ENCODE measurements at places on chromosomes 1 and 21.
A peak's percentile ranks its signal among the peaks of the same experiment; 100 is the strongest.

DNA sequence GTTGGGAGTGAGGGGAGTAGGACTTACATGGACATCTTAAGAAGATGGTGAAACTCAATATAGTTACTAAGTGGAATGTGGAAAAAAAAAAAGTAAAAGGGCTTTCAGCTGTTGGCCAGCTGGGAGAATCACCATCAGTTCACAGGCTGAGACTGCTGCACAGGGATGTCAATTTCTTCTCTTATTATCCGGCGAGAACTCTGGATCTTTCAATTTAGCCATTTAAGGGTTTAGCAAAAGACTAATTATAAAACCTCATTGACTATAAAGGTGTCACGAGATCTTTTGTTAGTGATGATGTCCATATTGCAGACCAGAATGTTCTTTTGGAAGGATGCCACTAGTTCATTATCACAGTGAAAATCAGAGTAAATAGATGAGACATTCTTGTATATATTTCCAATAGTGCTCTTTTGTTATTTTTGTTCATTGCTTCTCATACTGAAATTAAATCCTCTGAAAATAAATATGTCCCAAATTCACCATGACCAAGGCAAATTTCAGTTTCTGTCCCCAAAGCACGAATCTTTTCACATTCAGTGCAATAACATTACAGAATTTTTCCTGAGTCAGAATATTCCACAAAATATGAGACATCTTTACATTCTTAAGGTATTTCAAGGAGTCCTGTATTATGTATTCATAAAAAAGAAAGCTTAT, 266.1 kb downstream of the DNM3 start:
- no peak for DNase-seq

GRCh38 chr1:245207056-245207638, 52.4 kb downstream of the KIF26B start:
- DNase-seq, result no peak

GRCh38 chr1:220195701-220196100, 76.6 kb downstream of the RAB3GAP2 start:
- DNase-seq, result no peak

GRCh38 chr1:198560161-198560560, 19.7 kb upstream of the ATP6V1G3 start:
- DNase-seq, result no peak

GRCh38 chr1:22150923-22151322, 8.0 kb upstream of the WNT4 start:
- DNase-seq, result no peak

GRCh38 chr1:212554401-212554800, 54.2 kb upstream of the ATF3 start:
- no peak for DNase-seq

GRCh38 chr1:203686091-203686632, 59.5 kb downstream of the ATP2B4 start:
- DNase-seq, result no peak

- DNase-seq, result no peak
These were observed 296.3 kb downstream of the PTBP2 start for GRCh38 chr1:97017895-97018294.

- DNase-seq, result no peak
These were observed at the start of gene BMP8A for GRCh38 chr1:39491146-39491921. Gene BMP8A, plus strand, starts transcription at chr1:39491636. Its CDS starts 356 bp downstream, at chr1:39491992.

- DNase-seq, result no peak
These were observed 864.4 kb downstream of the USP25 start for GRCh38 chr21:16594191-16594590.

GRCh38 chr1:150579945-150580642, 684 bp upstream of the MCL1 start:
- DNase-seq, result no peak

DNA sequence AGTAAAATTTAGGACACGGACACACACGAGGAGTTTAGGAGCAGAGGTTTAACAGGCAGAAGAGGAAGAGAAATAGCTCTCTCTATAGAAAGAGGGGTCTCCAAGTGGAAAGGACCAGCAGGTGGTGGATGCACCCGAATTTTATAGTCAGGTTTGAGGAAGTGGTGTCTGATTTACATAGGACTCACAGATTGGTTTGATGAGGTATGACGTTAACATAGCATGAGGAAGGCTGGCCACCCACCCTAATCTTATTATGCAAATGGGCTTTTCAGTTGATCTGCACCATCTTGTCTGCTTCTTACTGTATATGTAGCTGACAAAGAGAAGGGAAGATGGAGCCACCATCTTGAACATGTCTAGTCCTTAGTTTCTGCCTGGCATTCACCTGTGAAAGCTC, 52.5 kb upstream of the RGS2 start:
- DNase-seq, result no peak

DNA sequence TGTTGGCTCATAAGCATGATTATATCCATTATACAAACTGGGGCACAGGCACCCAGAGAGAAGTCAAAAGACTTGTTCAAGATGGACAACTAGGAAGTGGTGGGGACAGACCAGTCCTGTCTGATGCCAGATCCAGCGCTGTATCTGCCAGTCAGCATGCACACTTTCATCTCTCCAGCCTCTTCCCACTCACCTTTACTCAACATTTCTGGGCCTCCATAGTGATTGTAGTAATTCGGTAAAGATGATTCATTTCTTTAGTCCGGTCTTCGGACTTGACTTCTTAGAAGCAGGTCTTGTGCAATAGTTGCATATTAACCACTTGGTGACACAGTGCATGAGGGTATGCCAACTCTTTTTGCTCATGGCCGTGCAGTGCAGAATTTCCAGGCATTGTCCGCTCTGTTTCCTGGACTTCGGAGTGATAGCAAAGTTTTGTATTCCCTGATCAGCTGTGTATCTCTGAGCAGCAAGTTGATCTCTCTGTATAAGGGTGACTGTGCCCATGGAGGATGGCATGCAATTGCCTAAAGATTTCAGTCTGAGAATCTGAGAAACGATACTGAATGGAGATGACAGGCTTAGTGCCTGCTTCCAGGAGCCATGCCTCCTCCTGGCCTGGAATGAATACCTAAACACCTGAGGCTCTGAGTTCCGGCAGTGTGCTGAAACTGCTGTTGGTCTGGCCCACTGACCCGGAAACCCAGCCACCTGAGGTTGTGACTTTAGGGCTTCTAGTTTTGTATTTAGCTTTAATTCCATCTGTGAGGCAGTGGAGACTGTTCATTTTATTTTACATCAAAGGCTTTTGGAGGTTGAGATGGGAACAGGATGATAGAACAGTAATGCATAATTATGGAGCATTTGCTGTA, 39.0 kb downstream of the GALNT2 start:
- no peak for DNase-seq

DNA sequence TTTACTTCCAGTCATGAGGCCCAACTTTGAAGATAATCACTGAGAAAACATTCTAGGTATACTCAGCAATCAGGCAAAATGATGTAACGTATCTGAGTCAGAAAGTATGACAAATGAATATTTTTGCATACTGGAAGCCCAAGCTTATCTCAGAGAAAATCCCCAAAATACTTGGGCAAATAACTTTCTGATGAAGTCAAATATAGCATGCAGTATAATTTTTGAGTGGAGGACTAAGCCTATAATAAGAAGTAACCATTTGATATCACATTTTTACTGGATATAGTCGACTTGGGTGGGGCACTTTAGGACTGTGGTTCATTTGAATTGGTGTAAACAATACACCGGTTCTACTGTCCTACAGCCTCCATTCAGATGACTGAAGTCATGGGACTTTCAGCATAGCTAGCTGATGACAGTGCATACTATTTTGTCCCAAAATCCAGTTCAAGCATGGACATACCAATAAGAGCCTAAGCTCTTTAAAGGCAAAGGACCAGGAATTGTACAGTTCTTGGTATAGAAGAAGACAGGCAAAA, 2.3 kb upstream of the GADD45A start:
- DNase-seq, result no peak

GRCh38 chr1:7404046-7404742, 366.9 kb upstream of the VAMP3 start:
- DNase-seq, result no peak

- DNase-seq, result no peak
These were observed 31.4 kb upstream of the COL6A1 start for GRCh38 chr21:45949928-45950739.

GRCh38 chr21:46549650-46550049, 55.2 kb downstream of the S100B start:
- no peak for DNase-seq

- no peak for DNase-seq
These were observed 176.4 kb downstream of the DHRS3 start for GRCh38 chr1:12441414-12442105.

DNA sequence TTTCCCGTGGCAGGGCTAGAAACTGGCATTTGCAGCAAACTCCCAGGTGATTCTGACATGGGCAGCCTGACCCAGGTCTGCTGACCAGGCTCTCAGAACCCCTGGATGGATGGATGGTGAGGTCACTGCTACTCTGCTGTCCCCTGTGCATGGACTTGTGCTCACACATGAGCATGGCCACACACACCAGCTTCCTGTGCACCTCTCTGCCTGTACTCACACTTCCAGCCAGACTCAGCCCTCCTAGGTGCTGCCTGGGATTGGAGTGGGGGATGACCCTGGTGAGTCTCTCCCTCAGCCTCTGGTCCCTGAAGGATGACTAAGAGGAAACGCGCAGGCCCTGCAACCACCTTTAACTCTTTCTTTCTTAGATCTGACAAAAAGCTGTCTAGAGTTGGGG, 361.1 kb downstream of the HHAT start:
- no peak for DNase-seq

DNA sequence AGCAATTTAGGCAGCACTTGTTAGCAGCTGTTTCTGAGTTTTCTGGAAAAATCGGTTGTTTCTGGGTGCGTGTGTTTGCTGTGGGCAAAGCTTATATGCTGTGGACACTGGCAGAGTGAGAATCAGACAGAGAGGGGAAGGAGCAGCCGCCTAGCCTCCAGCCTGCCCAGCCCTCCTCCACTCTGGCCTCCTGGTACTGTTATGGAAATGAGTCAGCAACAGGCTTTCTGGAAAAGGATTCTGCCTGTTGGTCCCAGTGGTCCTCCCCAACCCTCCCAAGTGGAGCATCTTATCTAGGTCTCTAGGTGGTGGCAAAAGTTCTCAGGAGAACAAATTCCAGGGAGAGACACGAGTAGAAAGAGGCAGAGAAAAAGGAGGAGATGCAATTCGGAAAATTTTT, 42.2 kb upstream of the GOLT1A start:
- no peak for DNase-seq

DNA sequence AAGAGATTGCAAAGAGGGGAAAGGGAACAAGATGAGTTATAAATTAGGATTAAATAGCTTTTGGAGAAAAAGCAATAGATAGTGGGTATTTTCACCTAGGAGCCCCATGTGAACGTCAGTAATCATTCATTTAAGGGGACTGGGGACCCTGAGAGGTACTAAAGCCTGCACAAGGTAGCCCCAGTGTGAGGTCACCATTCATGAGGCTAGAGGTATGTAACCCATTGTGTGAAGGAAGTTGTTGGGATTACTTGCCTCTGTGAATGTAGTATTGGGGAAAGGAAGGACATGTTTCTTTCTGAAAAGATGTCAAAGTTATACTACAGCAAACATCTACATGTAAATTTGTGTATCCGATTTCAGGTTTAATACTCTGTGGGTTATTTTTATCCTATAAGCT, 276.8 kb downstream of the TBX15 start:
- no peak for DNase-seq

GRCh38 chr1:77900687-77901293, 12.4 kb downstream of the NEXN start:
- DNase-seq, result no peak

DNA sequence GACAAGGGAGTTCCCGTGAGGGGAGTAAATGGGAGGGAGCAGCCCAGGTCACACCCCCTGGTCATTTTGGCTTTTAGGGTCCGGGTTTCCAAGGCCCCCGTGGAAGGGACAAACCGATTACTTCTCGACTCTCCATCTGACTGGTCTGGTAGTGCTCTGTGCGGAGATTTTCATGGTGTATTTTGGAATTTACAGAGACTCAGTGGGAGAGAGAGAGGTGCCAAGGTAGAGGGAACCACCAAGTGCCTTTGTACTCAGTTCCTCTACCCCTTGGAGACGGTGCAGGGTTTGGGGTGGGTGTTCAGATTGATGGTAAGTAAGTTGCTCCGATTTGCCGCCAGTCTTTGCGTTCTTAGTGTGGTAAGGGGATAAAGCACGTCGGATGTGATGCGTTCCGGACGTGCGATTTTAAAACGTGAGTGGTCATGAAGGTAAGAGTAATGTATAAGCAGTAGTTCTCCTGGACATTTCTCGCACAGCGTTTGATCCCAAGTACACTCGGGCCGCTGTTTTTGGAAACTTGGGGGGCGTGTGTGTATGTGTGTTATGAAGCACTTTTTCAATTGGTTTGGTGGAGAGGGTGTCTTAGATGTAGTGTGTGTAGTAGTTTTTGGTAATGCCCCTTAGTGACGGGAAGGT, 682 bp downstream of the SUCO start:
- DNase-seq, result peak; percentile 64

GRCh38 chr1:48105165-48105564, 108.0 kb upstream of the TRABD2B start:
- DNase-seq, result no peak

- no peak for DNase-seq
These were observed 1679.0 kb upstream of the B3GALT2 start for GRCh38 chr1:194865383-194865782.

- DNase-seq, result no peak
These were observed 38.2 kb downstream of the CDC14A start for GRCh38 chr1:100390531-100390930.

- DNase-seq, result no peak
These were observed 26.2 kb downstream of the UMODL1 start for GRCh38 chr21:42097274-42097673.

- no peak for DNase-seq
These were observed 28.2 kb upstream of the KHDRBS1 start for GRCh38 chr1:31985430-31985829.

GRCh38 chr1:220691053-220691684, 1.0 kb downstream of the C1orf115 start:
- DNase-seq, result no peak

- no peak for DNase-seq
These were observed at the start of gene AGRN for GRCh38 chr1:1020000-1020404. Gene AGRN, plus strand, starts transcription at chr1:1020120. Its CDS starts 53 bp downstream, at chr1:1020173.

GRCh38 chr1:9425859-9426258, 113.4 kb upstream of the SLC25A33 start:
- no peak for DNase-seq

DNA sequence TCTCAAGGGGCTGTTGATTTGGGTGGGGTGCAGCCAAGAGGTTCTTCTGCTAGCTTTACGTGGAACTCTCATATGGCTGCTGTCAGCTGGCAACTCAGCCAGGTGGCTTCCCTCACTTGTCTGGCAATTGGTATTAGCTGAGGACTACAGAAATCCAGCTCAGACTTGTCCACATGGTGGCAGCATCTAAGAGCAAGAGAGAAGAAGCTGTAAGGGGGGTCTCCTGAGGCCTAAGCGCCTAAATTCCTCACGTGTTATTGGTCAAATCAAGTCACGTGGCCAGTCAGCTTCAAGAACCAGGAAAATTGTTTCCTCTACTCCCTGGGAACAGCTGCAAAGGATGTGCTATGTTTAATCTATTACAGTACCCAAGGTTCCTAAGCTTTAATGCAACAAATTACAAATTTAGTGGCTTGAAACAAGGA, 4.2 kb upstream of the DYRK3 start:
- DNase-seq, result peak; percentile 58

GRCh38 chr21:37087188-37087587, 14.1 kb downstream of the TTC3 start:
- no peak for DNase-seq

All from NCI-H187 treated with DMSO at 0.1 percent for 48 hours (cell line).